ENCODE measurements at places on chromosomes 5 and 9.
A peak's percentile ranks its signal among the peaks of the same experiment; 100 is the strongest.

GRCh38 chr9:81690251-81690851 is 1.0 kb upstream of the TLE1 start:
- peak; percentile 18 for DNase-seq

DNA sequence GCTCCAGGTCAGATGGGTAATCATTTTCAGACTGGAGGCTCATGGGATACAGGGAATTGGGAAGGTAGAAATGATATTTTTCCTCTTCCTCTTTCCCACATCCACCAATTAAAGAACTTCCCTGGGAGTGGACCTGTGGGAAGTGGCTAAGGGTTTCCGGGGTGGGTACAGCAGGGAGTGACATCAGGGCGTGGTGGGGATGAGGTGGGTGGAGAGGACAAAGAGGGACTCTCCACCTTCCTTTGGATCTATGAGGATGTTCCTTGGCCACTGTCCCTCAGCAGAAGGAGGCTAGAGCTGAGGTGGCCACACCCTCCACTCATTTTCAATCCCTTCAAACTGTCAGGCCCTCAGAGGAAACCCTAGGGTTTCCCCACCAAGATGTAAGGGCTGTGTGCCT is 54.7 kb downstream of the IRF1 start:
- no peak for DNase-seq

DNA sequence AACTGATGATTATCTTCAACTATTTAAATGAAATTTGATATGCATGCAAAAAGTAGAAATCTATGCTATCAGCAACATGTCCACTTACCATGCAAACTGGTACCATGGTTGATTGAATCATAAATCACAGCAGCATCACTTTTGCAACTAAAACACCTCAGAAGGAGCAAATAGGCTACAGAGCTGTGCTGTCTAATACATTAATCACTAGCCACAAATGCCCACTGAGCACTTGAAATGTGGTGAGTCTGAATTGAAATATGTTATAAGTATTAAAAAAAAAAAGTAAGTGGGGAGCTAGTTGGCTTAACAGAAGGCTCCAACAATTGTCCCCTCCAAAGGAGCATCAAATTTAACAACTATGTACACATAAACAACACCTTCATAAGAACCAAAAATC is 112.5 kb downstream of the FAM114A2 start:
- DNase-seq, result no peak

DNA sequence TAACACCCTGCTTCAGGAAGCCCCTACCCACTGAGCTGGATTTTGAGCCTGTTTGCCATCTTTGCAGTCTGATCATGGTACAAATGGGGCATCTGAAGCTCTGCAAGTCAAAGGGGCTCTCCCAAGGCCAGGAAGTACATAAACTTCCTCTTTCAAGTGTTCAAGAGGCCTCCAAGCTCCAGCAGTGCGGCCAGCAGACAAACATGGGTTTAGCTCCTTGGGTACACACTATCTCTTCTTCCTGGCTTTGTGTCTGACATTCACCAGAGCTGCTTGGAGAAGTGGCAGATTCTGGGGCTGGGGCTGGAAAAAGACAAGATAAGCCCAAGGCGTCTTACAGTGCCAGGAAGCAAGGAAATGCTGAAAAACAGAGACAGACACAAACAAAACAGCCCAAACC is 34.1 kb downstream of the LAMC3 start:
- DNase-seq, result no peak

- DNase-seq, result no peak
These were observed 503.9 kb upstream of the DAB2 start for GRCh38 chr5:39928709-39929108.

GRCh38 chr9:106864373-106865143 is 1.6 kb downstream of the ZNF462 start:
- no peak for DNase-seq

DNA sequence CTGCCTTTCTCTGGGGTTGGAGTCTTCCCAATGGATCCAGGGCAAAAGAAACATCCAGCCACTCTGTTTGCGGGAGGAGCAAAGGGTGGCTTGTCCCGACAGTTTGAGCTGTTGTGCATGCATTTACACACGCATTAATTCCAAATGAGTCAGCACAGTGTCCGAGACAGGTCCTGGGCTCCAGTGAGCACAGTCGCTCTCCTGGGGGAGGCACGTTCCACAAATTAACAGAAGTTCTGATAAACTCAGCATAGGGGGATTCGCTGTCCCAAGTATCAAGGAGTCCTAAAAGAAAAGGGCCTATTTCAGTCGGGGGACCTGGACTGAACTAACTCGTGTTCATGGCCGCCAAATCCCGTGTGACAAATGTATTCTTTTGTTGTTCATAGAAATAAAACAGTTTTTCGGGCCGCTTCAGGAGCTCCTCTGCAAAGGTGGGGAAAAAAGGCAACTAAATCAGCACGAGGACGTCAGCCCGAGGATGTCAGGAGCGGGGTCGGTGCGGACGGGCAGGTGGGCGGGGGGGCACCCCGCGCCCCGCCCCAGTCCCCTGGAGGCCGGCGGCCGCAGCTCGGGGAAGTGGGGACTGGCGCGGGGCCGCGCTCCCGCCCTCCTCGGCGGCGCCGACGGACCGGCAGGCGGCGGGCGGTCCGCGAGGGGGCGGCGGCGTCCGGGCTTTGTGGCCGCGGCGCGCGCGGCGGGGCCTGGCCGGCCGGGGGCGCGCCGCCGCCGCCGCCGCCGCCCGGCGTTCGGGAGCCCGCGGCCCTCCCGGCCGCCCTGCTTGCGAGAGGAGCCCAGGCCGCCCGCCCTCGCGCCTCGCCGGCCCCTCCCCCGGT is at the start of gene MSANTD3:
TSS of gene MSANTD3 (plus strand) at position 614 of the 836 bp plus-strand sequence. CDS start 14,796 bp downstream, outside the sequence.
- peak; percentile 62 for DNase-seq

GRCh38 chr5:132500244-132500930 is 9.8 kb upstream of the IRF1 start:
- no peak for DNase-seq

GRCh38 chr5:13957032-13957645 is 12.7 kb upstream of the DNAH5 start:
- DNase-seq, result peak; percentile 75

DNA sequence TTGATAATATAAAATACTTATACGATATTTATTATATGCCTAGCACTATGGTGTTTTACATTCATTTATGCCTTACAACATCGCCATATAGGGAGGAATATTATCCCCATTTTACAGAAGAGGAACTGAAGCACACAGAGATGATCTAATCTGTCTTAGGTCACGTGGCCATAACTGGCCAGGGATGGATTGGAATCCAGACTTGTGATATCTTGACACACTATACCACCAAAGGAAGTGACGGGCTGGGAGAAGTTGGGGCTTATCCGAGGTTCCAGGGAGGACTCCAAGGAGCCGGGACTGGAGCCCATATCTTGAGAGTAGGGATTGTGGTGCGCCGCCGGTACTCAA is 129.8 kb downstream of the TMEM174 start:
- DNase-seq, result no peak

DNA sequence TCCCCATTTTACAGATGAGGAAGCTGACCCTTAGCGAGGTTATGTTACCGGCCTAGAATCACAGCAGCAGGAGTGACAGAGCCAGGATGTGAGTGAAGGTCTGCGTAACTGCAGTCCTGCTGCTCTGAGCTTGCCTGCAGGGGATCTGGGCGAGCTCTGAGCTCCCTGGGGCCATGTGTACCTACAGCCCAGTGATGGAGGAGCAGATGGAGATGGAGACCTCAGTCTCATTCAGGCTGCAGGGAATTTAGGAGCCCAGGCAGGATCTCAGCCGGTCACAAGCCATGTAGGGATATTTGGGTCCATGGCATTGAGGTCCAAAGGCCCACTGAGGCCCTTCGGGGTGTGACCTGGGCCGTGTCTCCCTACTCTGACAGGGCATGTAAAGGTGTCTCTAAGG is 170.6 kb downstream of the CACNA1B start:
- no peak for DNase-seq

DNA sequence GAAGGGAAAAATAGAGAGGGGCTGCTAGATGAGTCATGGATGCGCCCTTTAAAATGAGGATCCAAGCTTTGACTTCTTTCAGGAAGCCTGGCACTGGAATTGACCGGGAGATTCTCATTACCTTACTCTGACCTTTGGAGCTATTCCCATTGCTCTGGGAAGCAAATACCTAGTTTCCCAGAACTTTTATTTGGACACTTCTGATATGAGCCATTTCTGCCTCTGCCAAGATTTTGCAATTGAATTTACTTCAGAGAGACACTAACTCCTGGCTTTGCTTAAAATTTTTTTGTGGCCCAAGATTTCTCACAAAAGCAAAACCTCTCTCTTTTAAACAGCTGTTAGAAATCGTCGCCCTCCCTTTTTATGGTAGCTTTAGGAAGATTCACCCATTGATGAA is 15.7 kb upstream of the AGXT2 start:
- DNase-seq, result no peak

GRCh38 chr5:53311681-53312080 is 168.7 kb upstream of the FST start:
- no peak for DNase-seq

DNA sequence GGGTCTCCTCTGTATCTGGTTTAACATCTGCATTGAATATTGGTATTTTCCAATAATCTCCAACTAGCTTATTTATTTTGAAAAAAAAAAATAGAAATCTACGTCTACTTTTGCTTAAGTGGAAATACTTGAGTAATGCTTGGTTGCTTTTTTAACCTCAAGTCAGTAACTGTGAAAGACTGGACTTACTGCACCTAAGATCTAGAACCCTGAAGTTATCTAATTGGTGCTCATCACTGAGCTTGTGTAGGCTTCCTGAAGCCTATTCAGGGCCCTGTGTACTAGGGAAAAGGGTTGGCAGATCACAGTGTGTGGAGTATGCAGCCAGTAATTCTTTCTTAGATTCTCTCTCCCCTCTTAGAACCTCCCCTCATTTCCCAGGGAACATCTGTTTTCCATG is 16.2 kb downstream of the SLC1A1 start:
- DNase-seq, result no peak

DNA sequence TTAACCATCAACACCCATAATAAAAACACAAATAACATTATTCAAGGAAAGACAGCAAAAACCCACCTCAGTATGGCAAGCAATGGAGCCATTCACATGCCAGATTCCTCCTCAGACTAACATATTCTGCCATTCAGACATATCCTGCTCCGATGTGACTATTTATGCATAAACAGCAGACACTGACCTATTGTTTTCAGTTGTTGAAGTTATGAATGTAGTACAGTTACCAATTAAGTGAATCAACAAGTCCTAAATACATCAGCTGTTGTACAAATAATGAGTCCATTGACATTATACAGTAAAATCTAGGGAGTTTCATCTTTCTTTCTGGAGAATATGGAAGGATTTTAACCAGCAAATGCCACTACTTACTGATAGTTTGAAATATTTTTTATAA is 131.7 kb downstream of the DENND1A start:
- DNase-seq, result no peak

DNA sequence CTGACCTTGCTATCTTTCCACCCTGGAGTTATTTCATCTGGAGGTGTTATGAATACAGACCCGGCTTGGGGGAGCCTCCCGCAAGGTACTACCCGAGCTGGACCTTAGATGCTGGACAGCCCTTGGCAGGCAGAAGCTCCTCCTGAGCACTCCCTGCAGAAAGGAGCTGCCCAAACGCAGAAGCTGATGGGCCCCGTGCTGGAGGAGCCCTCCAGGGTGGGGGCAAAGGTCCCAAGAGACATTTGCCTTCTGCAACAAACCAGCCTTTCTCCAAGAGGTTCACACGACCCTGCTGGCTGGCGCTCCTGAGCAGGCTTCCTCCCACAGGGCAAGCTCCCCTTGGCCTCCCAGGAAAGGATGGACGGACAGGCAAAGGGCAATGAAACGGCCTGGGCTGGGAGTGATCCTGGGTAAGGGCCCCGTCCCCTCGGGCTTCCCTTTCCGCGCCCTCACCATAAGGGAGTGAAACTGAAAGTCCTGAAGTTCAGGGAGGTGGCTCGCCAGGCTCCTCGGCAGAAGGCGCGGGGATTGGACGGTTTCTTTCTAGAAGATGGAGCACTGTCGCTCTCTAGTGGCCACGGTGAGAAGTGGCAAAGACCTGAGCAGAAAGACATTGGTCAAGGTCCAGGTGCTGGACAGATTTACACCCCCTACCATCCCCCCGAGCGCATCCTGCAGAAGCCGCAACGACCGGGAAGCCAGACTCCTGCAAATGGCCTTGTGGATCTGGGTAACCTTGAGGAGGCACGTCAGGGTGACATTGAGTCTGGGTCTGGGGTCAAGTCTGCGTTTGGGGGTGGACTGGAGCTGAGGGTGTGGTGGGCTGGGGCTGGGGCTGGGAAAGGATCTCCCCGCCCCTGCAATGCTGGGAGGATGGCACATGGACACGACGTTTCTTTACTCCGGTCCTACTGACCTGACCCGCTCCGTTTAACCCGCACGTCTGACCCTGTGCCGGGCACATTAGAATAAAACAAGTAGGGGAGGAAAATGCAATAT is 56.4 kb downstream of the NEURL1B start:
- peak; percentile 64 for DNase-seq

- DNase-seq, result no peak
These were observed 91.8 kb downstream of the STX17 start for GRCh38 chr9:99998266-99998665.

DNA sequence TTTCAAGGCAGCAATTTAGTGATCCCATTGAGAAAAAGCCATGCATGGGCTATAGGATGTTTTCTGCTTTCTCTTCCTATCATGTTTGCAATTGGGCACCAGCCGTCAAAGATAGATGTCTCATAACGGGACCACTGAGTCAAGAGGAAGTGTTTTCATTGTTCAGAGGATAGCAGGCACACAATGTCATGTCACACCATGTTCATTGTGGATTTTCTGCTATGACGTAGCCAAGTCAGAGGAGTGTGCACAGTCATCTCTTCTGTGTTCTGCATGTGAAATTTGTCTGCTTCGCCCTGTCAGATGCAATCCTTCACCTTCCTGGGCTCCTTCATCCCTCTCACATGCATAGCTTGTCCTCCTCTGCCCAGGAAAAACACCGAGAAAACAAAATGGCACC is 106.0 kb downstream of the CD180 start:
- DNase-seq, result no peak

- no peak for DNase-seq
These were observed 99.5 kb downstream of the INSYN2B start for GRCh38 chr5:169880785-169881184.

GRCh38 chr5:173686950-173687349 is 70.5 kb upstream of the BOD1 start:
- no peak for DNase-seq

GRCh38 chr9:129454467-129455067 is 166.3 kb downstream of the C9orf50 start:
- no peak for DNase-seq

- no peak for DNase-seq
These were observed 1931.0 kb downstream of the EFNA5 start for GRCh38 chr5:105739732-105740131.

GRCh38 chr5:134738963-134739661 is 764 bp downstream of the CAMLG start:
- DNase-seq, result no peak

DNA sequence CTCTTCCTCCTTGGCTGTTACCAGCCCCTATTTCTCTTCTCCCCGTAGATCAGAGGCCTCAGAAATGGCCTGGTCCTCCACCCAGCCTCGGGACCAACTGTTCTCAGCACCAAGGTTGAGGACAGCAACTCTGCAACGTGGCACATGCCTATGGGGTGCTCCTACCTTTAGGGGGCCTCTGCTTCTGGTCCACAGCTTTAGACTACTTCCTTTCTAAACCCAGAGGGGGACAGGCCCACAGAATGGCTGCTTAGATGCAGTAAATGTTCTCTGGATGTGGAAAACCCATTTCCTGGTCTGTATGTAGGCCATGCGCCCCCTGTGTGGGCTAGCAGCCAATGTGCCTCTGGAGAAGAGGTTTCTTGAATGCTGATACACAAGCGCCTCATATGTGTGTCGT is 68.4 kb downstream of the NRG2 start:
- DNase-seq, result no peak

- no peak for DNase-seq
These were observed 68.1 kb downstream of the ARHGEF28 start for GRCh38 chr5:73694089-73694488.

Data from NCI-H1105 (cell line).